Fibroblast of skin of abdomen (primary cell): ENCODE measurements at places on chromosomes 6 and 20.
A peak's percentile ranks its signal among the peaks of the same experiment; 100 is the strongest.

DNA sequence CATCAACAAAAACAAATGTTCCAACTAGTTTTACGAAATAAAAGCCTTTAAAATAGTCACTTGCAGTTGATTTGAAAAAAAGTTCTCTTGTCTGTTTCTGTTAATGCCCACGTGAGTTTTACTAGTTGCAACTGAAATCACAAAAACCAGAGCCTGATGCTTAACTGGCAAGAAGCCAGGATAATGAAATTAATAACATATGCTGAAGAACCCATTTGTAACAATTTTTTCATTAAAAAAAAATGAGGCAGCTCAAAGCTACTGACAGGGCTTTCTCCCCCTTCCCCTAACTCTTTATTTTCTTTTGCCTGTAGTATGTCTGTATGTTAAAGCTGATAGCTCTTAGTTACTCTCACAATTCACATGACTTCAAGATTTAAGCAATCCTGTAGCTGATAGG, 132.7 kb upstream of the EYA4 start:
- DNase-seq: peak; percentile 36

DNA sequence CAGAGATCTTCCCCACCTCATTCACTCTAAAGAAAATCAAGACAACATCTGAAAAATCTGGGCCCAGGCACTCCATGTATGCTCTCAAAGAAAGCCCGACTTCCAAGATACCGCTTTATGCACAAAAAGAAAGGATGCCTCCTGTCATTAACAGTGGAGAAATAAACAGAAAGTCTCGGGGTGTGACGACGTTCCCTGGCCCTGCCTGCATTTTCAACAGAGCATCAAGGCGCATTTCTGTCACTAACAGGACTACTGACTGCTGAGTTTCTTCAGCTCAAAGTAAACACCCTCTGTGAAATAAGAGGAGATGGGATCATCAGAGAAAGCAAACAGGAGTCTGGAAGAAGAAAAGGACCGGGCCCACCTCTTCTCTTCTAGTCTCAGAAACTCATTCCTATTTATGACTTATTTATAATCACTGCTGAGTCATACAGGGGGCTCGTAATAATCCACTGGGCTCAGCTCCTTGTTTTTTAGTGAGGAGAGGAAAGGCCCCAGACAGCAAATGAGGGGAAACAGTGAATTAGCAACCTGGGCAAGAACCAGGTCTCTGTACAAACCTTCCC, 99.7 kb downstream of the ZMYND8 start:
- peak; percentile 44 for DNase-seq

- DNase-seq: no peak
These were observed at the start of gene BMP5 for GRCh38 chr6:55875400-55875799. Gene BMP5 (minus strand): TSS chr6:55875590. CDS start chr6:55874865, 725 bp downstream.

- no peak for DNase-seq
These were observed 4.8 kb upstream of the ZNF217 start for GRCh38 chr20:53598140-53599043.

GRCh38 chr6:43817192-43817591, 47.2 kb downstream of the VEGFA start:
- DNase-seq: peak; percentile 40

DNA sequence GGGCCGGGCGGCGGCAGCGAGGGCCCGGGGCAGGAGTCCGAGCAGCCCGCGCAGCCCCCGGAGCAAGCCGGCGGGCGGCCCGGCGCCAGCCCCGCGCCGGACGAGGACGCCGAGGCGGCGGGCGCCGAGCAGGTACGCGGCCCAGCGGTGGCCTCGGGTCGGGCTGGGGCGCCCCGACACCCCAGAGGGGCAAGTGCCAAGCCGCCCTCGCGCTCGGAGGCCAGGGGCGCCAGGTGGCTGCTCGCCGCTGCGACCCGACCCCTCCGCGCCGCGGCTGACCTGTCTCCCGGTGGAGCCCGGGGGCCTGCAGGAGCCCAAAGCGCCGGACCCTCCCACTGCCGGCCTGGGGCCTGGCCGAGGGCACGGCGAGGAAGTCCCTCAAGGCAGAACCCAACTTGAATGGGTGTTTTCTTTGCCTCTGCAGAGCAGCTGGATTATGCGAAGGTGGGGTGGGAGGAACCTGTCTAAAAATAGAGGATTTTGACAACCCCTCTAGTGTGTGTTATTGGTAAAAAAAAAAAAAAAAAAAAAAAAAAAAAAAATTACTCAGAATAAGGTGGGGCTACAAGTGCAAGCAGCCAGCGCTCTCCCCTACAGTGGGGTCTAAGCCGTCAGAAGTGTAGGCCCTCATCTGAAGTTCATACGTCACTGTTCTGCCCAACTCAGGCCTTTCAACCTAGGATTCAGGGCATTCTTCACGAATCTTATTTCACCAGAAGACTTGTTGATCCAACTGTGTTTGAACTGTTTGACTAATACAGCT, 609 bp downstream of the OGFRL1 start:
- no peak for DNase-seq

DNA sequence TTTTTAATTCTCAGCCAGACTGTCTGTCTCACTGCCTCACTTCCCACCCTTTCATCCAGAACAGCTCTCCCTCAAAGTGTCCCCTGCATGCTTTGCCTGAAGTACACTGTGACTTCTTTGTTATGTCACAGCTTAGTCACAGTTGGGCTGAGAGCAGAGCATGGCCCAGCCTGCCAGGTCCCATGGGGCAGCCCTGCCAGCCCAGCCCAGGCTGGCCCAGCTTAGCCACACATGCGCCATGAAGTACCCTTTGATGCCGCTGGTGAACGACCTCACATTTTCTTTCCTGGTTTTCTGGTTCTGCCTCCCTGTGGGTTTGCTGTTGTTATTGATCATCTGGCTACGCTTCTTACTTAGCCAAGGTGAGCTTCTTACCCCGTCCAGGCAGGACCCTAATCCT, at the start of gene ADIG:
Gene ADIG (plus strand): TSS at position 185 of the 400 bp plus-strand sequence. CDS start 54 bp downstream, at position 239.
- no peak for DNase-seq

- DNase-seq: no peak
These were observed 359.4 kb downstream of the ADGRB3 start for GRCh38 chr6:68994521-68994920.

DNA sequence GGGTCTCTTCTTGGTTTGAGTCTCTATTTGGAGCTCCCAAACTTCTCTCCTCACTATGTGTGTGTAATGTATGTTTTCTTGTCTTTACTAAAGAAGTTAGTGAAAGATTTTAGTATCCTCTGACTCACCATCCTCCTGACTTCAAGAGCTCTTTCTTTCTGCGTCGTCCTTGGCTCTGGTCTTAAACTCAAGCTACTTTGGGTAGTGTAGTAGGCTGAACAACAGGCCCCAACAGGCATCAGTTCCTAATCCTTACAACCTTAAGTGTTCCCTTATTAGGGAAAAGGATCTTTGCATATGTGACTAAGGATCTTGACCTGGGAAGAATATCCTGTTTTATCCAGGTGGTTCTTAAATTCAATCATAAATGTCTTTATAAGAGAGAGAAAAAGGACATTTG, 810.2 kb downstream of the MAFB start:
- peak; percentile 38 for DNase-seq

GRCh38 chr20:59027741-59028320, 4.3 kb downstream of the ATP5F1E start:
- peak; percentile 69 for DNase-seq

GRCh38 chr6:140931581-140931980, 1201.1 kb upstream of the GJE1 start:
- no peak for DNase-seq

- DNase-seq: peak; percentile 44
These were observed 72.6 kb upstream of the THBS2 start for GRCh38 chr6:169326067-169326799.

DNA sequence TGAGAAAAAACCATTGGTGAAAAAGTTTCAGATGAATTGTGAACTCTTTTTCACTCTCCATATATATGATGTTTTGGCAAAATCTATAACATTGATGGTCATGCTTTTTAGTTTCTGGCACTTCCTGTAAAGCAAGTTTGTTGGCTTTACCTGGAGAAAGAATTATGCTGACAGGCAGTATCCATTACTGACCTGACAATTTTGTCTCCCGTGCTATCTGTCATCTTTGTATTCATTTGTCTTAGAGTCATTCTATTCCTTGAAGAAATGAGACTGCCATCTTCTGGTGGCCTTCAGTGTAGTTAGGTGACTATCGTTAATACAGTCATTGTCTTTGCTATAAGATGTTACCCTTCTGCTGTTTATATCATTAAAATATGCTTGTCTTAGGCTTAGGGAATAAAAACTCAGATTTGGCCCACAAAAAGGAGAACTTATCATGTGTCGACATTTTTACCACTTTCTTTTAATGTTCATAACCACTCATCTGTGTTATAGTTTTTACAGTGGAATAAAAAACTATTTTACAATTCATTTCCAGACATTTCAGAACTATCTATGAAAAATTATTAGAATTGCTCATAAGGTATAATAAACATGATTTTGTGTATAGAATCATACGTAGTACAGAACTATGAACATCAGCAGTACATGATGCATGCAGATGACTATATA, 707.0 kb downstream of the EPM2A start:
- peak; percentile 39 for DNase-seq

DNA sequence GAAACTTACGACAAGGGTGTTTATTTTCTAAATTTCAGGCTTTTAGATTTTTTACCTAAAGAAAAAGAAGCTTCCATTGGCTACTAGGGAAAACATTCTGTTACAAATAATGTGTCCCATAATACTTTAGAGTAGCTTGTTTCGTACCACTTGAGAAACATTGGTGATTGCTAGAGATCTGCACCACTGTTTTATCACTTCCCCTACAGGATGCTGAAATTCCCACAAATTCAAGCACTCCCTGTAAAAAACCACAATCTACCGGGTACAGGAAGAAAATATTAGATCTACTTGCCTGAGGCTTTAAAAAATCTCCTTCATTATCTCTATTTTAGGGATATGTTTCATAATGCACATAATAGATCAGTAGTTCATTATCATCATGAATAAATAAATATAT, 29.9 kb downstream of the SEL1L2 start:
- DNase-seq: no peak

GRCh38 chr6:27836783-27837624, 75.2 kb downstream of the OR2B2 start:
- peak; percentile 88 for DNase-seq

DNA sequence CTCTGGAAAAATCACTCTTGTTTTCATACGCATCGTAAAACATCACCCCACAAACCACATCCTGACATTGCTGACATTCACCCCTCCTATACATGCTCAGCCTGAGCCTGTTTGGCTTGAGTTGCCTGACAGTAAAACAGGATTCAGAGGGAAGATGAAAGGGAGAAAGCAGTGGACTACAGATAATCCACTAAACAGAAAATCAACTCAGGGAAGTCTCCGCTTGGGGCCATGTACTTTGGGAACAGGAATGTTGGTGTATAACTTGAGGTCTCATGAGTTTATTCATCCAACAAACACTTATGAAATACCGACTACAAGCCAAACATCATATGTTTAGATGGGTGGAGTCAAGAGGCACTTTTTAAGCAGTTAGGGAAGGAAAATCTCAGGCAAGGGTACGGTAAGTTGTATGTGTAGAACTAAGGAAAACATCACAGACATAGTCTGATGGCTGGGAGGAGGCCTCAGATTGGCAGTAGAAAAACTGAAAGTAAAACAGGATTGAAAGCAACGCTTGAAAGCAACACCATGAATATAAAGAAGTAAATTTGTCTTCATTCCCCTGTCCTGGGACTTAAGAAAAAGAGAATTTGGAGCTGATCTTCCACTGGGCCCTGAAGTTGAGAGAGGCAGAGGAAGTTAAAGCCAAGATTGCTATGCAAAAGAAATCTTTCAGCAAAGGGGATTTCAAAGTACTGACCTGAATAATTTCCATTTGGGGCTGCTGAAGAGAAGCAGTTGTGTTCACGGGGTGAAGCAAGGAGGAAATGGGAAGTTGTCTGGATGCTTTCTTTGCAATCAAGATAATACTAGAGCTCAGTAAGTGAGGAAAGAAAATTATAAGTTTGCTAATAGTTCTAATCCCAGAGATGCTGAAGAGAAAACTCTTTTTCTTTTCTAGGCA, 28.8 kb downstream of the PDE7B start:
- peak; percentile 89 for DNase-seq

GRCh38 chr20:23341073-23341472, 9.5 kb upstream of the NXT1 start:
- DNase-seq: no peak

DNA sequence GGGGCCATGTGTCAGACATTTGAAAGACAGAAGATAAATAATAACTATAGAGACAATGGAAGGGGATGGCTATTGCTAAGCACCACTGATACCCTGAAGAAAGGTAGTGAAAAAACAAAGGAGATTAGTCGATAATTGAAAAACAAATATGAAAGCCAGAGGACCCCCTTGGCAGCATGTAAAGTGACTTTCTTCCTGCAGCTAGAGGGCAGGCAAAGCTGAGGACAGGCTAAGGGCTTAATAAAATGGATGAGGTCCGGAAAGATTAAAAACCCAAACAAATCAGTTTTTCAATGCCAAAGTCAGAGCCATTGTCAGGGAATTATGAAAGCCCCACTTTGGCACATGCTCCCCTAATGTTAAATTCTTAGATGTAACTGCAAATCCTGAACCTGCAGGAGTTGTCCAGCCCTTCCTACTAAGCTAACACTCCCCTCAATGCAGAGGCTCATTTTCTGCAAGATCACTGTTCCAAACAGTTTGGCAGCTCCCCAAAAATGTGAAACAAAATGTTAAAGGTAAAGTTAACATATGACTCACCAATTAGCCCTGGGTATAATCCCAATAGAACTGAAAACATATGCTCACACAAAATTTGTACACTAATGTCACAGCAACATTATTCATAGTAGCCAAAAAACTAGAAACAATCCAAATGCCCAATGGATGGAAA, 1177.9 kb downstream of the GRIK2 start:
- DNase-seq: peak; percentile 43

DNA sequence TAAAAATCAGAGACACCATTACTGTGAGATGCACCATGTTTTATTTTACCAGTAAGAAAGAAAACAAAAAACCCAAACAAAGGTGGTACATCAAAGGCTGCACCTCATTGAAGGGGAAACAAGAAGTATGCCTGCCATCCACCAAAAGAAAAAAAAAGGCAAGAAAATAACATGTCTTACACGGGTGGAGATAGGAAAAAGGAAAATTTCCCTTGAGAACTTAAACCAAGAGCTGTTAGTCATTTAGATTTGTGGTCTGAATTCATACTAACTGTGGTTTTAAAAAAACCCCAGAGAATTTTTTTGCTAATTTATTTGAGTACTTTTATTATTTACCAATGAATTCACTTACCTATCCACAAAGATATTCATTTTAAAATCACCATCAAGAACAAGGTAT, 144.0 kb downstream of the LRRC1 start:
- DNase-seq: peak; percentile 24

GRCh38 chr20:11544029-11544678, 373.5 kb upstream of the BTBD3 start:
- DNase-seq: peak; percentile 67

DNA sequence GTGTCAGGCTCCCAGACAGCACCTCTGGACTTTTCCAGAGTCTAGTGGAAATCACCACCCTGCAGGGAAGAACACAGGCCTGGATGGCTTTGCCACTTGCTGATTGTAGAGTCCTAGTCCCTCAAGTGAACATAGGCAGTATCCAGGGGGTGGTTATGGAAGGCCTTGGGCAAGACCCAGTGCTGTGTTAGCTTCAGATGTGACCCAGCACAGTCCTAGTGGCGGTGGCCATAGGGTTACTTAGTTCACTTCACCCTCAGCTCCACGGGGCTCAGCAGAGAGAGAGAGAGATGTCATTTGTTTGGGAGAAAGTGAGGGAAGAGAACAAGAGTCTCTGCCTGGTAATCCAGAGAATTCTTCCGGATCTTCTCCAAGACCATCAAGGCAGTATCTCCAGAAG, 37.3 kb downstream of the RNF146 start:
- no peak for DNase-seq

- peak; percentile 47 for DNase-seq
These were observed 20.7 kb upstream of the ZNF76 start for GRCh38 chr6:35238843-35239289.

GRCh38 chr6:89970609-89971337, 76.5 kb downstream of the GJA10 start:
- peak; percentile 74 for DNase-seq

GRCh38 chr6:144150710-144151657, 667 bp downstream of the STX11 start:
- DNase-seq: no peak
